Kidney capillary endothelial cell (primary cell): ENCODE measurements at places on chromosomes 12 and 14.

DNA sequence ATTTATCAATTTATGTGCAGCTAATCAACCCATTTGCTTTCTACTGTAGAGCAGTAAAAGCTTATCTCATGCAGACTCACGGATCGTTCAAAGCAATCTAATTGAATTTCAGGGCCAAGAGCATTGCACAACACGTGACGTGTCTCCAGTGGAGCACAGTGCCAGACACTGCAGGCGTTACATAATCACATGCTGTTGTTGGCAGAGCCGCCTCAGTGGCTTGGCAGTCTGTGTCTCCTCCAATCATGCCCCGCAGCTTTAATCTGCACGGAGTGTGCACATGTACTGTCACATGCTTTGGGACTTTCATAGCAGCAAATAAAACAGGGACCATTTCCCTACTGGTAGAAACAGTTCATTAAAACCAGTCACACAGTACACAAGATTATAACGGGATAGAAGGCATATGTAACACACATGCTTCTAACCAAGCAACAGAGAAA is 309.3 kb downstream of the ITPR2 start:
- DNase-seq, result no peak

DNA sequence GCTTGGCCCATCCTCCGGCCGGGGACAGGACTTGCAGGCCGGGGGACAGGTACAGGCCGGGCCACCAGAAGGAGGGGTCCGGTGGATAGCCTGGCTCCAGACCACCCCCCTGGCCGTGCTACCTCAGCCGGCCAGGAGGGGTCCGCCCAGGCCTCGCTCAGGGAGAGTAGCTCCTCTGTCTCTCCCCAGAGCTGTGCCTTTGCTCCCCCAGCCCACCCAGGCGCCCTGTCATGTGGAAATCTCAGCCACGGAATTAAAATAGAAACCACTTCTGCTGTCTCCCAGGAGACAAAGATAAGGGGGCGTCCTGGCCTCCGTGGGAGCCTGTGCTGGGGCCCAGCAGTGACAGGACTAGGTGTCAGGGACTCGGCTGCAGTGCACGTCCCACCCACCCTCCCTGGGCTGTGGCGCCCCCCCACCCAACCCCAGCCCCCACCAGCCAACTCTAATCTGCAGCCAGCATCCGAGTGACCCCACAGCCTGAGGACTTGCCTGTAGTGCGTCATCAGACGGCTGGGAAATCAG is 3.3 kb upstream of the CRIP2 start:
- no peak for DNase-seq

GRCh38 chr12:26680727-26681455 is 152.1 kb downstream of the ITPR2 start:
- no peak for DNase-seq

DNA sequence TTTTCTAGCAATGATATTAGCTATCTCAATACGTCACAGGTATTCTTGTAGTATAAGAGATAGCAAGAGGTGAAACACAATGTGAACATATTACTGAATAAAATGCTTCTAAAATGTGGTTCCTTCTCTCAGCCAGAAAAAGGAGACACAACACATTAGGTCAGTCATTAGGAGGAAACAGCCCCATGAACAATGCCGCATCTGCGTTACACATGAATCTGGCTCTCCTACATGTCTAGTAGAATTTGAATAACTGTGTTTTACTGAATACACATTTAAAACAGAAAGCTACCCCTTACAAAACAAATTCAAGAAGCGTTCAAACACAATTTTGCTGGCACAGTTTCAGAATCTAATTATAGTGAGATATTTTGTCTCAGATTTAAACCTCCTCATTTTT is 51.6 kb downstream of the EFCAB11 start:
- no peak for DNase-seq

- no peak for DNase-seq
These were observed 16.0 kb upstream of the RFX4 start for GRCh38 chr12:106566771-106567170.

DNA sequence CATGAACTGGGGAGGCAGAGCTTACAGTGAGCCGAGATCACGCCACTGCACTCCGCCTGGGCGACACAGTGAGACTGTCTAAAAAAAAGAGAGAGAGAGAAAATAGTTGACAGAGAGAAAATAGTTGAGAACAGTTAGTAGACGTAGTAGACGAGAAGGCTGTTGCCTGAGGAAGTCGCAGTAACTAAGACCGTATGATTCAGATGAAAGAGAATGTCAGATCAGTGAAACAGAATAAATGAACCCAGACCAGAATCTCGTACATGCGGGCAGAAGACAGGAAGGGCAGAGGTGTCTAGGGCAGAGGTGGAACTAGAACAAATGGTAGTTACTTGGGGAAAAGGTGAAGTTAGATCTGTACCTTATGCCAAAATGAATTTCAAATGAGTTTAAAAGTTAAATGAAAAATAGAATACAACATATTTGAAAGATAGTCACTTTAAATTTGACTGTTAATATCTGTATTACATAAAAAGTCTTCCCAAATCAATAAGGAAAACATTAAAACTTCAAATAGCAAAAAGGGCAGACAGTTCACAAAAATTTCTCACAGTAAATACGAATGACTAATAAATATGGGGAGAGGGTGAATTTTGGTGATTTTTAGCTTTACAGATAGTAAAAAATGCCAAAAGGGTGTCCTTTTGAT is 17.7 kb downstream of the MDM2 start:
- no peak for DNase-seq

- no peak for DNase-seq
These were observed 265.9 kb upstream of the PRICKLE1 start for GRCh38 chr12:42855362-42855950.

DNA sequence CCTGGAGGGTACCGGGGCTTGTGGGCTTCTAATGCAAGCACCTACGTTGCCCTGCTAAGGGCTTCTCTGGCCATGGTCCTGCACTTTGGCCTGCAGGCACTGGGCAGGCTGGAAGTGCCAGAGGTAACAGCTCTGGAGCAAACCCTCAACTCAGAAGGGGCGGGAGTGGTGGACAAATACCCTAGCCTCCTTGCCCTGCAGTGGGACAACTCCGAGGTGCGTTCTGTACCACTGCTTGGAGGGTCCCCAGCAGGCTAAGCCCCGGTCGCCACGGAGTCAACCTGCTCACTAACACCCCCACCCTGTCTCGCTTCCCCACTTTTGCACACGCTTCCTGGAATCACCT is 20.4 kb upstream of the BEGAIN start:
- DNase-seq, result no peak

- no peak for DNase-seq
These were observed 58.5 kb upstream of the PPP4R3A start for GRCh38 chr14:91568626-91569025.

GRCh38 chr14:77459072-77459723 is 1.3 kb downstream of the AHSA1 start:
- DNase-seq, result peak; percentile 62

DNA sequence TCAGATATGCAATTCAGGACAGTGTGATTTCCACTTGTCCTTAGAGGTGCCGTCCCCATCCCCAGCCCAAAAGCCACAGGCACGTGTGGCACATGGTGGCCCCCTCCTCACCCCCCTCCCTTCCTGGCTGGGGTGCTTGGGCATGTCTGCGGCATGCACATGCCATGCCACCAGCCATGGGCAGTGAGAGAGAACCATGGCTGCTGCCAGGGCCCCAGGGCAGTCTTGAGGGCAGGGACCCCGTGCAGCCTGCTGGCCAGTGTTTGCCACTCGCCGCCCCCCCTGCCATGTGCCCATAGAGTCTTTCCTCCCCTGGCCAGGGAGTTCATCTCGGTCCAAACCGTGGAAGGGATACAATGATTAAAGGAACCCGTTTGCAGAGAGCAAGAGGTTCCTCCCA is 41.5 kb downstream of the TNFAIP2 start:
- no peak for DNase-seq

- DNase-seq, result peak; percentile 34
These were observed 123.3 kb downstream of the SSPN start for GRCh38 chr12:26318661-26319068.

GRCh38 chr14:92122761-92123160 is 992 bp downstream of the CPSF2 start:
- no peak for DNase-seq

GRCh38 chr12:80766897-80767296 is 50.2 kb downstream of the MYF5 start:
- DNase-seq, result no peak

DNA sequence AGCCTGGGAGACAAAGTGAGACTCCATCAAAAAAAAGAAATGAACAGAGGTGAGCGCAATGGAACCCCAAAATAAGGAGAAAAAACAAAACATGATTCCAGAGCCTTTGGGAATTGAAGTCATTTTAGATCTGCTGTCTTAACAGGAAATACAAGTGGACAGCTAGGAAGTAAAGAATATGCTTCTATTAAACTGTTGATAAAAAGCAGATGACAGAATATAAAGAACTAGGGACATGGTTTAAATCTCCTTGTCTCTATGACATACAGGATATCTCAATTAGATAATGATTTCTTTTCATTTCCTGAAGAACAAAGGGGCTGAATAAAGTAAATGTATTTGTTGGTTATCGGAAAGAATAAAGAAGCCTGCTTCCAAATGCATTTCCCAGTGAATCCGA is 49.3 kb upstream of the ETV6 start:
- no peak for DNase-seq

DNA sequence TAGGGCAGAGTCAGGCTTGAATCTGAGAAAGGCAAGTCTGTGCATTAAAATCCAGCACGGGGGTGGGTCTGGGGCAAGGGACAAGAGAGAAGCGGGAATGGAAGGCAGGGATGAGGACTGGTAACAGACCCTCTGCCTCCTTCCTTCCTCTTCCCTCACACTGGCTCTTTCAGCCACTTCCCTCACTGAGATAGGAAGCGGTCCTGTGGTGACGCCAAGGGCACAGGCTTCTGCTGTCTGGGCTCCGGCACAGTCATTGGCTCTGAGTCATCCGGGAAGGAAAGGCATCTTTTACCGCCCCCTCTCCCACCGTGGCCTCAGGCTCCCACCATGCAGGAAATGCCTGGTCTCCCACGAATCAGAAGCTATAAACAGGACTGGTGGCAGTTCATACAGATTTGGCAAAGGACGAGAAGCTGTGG is 70.2 kb downstream of the ETV6 start:
- DNase-seq, result peak; percentile 98

GRCh38 chr14:95523815-95524448 is 7.5 kb upstream of the SYNE3 start:
- no peak for DNase-seq

GRCh38 chr12:95615749-95616148 is 64.5 kb upstream of the USP44 start:
- DNase-seq, result no peak

- DNase-seq, result no peak
These were observed 11.3 kb upstream of the SYT1 start for GRCh38 chr12:78853231-78853630.

- DNase-seq, result no peak
These were observed 96.9 kb downstream of the VRK1 start for GRCh38 chr14:96893966-96894622.

DNA sequence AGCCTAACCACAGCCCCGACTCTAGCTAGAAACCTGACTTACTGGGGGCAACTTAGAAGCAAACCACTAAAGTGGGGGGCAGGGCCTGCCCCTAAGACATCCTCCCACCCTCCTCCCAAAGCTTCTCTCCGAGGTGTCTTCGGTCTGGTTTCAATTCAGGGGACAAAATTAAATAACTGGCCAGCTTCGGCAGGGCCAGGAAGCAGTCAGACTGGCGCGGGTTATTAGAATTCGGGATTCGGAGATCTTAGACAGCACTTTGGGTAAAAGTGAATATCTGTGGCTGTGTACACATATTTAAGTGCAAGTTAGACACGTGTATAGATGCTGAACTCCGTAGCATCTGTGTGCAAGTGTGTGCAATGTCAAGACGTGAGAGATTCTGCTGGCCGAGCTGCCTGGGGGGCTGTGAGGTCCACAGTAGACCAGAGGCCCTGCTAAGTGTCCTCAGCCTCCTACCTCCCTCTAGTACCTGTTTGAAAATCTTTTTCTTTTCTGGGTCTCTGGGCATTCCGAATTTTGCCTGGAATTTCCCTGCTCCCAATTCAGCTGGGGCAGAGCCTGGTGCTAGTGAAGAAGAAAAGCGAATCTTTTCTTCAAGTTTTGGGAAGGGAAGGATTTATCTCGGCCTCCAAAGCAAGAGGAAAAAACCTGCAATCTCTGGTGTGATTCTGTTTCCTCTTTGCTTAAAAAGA is 4.0 kb upstream of the HOXC10 start:
- no peak for DNase-seq

GRCh38 chr12:67356380-67356774 is 87.2 kb downstream of the CAND1 start:
- DNase-seq, result no peak

- no peak for DNase-seq
These were observed 179.2 kb upstream of the C14orf180 start for GRCh38 chr14:104400355-104400754.

GRCh38 chr14:34665785-34666435 is 36.0 kb upstream of the SNX6 start:
- peak; percentile 97 for DNase-seq

- peak; percentile 16 for DNase-seq
These were observed 1.2 kb downstream of the PELI2 start for GRCh38 chr14:56119201-56119981.

DNA sequence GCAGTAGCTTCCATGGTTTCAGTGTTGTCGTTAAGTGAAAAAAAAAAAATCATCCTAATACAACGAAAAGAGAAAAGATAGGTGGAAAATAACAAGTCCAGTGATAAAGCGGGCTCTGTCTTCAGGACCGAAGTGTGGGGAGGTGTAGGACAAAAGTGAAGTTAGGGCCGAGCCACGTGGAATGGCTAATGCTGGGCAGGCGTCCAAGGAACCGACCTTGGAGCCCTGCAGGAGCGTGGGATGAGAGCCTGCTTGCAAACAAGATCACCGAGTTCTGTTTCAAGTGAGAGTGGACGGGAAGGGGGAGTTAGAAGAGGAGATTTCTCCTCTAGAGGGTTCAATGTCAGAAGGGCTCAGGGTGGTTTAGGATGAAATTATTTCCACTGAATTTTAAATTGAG is 22.2 kb downstream of the A2ML1 start:
- no peak for DNase-seq

DNA sequence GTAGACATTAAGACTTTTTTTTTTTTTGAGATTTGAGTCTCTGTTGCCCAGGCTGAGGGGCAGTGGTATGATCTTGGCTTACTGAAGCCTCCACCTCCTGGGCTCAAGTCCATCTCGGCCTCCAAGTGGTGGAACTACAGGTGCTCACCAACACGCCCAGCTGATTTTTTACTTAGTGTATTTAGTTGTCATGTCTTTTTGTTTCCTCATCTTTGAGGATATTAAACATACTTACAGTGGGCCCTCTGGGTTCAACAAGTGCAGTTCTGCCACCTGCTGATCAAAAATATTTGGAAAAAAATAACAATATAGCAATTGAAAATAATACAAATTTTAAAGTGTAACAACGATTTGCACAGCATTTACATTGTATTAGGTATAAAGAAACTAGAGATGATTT is 4.4 kb upstream of the B4GALNT1 start:
- no peak for DNase-seq

GRCh38 chr12:122117979-122118378 is 39.4 kb downstream of the MLXIP start:
- no peak for DNase-seq

- no peak for DNase-seq
These were observed 61.5 kb downstream of the SPATS2 start for GRCh38 chr12:49428793-49429192.

- no peak for DNase-seq
These were observed 878 bp downstream of the TMEM119 start for GRCh38 chr12:108596854-108597558.
